ENCODE measurements at places on chromosomes 6 and 20.

- DNase-seq, result no peak
Observed at GRCh38 chr6:155265843-155266535, 2.2 kb downstream of the CLDN20 start.

- DNase-seq, result peak; percentile 40
Observed at GRCh38 chr6:33207552-33208090, 679 bp upstream of the RING1 start.

GRCh38 chr6:410555-411395 lies 19.2 kb downstream of the IRF4 start:
- no peak for DNase-seq

- DNase-seq, result no peak
Observed at GRCh38 chr6:6368684-6369052, 48.2 kb upstream of the F13A1 start.

GRCh38 chr6:122025104-122025503 lies 374.3 kb upstream of the HSF2 start:
- DNase-seq, result no peak

DNA sequence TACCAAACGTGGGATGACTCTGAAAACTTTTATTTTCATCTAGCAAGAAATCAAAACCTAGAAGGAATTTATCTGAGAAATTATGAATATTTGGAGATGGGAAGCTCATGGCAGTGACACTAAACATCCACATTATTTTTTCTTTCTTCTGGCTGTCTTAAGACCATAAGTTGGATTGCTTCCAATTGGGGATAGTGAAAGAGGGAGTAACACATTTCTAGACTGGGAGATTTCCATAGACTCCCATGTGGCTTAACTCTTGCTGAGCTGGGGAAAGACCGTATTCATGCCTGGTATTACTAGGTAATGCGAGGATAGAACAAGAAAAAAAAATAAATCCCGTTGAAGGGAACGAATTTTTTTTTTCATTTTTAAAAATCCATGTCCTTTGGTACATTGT lies 120.0 kb downstream of the UTRN start:
- DNase-seq, result no peak

- no peak for DNase-seq
Observed at GRCh38 chr6:15819226-15819625, 156.4 kb upstream of the DTNBP1 start.

DNA sequence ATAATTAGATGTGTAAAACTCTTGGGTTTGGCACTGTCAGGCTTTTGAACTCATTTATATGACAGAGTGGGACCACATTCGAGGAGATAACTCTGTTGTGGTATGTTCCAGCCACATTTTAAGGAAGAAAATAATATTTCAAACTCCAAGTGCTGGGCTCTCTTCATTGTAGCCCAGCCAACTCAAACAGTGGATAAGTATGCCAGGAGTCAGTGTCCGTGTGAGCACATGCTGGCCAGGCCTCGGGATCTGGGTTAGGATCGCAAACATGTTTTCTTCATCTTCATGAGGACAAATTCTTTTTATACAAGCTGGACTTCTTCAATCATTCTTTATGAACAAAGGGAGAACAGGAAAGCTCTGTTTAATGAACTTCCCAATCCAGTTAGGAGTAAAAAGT lies 497.5 kb downstream of the MAFB start:
- no peak for DNase-seq

- no peak for DNase-seq
Observed at GRCh38 chr20:18567739-18568091, 483 bp downstream of the SMIM26 start.

DNA sequence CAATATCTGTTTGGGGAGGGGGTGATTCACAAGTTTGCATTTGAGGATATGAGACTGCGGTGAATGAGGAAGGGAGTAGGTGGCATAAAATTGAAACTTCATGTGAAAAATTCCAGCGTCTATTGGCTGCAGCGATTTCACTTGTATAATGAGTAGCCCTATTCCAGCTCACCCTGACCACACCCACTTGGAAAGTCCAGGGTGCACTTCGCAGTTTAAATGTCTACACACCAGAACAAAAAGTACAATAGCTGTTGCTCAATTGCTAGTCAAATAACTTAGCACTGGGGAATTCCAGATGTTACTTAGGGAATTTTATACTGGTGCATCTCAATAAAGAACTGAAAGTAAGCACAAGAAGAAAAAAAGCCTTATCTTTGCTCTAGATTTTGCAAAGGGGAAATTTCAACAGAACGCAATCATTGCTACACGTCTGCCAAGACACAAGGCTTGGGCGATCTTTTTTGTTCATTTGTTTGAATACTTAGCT lies 6.3 kb downstream of the TNFAIP3 start:
- DNase-seq, result no peak

DNA sequence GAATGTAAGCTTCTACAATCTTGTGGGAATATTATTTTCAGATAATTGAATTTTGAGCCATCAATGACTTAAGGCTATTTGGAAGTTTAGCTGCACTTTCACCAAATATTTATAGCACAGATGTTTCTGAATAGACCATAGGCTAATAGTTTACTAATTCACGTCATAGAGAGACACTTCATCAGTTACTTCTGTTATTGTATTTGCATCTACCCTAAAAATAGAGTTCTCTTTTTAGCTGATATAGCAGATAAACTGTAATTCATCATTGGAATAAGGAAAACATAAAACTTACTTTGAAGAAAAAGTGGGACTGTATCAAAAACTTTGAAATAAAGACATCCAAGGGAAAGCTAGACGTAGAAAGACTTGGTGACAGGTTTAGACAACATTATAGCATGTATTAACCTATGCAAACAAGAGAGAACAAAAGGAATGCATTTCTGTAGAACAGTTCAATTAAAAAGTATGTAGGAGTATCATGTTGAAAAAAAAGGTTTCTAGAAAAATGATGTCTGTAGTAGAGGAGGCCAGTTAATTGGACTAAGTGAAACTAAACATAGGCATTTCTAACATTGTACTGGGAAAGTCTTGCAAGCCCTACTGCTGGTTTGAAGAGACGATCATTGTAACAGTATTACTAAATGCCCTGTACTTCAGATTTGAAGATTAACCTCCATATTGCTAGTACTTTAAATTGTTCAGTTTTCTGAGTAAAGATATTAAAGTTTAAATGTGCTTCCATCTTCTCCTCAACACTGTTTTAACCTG lies 123.3 kb downstream of the ZFAND3 start:
- no peak for DNase-seq

DNA sequence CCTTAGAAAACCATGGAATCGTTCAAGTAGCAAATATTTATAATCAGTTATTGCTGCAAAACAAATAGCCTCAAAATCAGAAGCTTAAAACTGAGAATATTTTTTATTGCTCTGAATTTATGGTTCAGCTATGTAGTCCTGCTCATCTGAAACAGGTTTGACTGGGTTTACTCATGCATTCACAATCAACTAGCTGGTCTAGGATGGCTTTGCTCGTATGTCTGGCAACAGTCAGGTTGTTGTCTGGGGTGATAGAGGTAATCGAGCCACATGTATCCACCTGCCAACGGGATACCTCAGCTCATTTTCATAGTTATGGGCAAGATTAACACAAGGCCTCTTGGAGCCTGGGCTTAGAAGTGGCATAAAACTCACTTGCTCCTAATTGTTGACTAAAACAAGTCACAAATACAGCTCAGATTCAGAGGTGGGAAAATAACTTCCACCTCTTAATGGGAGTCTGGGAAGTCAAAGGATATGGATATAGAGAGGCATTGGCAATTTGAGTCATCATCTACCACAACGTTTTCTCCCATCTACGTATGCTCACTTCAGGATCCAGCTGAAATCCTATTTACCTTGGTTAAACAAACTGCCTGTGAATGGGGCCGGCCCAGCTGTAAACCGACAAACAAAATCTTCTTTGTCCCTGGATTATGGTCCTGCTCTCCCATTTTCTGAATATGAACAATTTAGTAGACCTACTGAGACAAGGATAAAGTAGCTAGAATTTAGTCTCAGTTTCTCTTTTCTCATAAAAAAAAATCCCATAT lies 54.5 kb upstream of the TENT5A start:
- DNase-seq, result no peak

DNA sequence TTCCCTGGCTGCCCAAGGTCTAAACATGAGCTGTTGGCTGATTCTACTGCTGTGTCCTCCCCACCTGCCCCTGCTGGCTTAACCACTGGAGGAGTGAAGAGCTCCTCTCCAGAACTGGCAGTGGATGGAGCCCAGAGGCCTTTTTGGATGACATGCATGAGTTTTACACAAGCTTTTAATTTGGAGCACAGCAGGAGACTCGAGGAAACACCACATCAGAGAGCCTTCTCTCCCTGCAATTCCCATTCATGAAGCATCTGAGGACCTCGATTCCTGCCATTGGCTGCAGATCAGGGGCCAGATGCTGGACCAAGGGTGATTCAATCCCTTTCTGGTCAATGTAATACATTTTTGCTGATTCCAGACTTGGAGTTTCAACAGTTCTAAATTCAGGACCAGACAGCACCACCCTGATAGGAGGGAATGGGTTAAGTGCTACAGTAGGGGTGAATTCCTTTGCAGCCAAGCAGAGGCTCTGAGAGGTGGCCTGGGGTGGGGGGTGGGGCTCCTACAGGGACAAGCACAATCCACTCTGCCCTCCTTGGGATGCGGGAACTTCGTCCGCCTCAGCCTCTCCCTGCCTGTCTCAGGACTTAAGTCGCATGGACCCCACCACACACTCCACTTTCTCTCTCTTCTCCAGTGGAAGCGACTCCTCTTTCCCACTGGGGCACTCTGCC lies 599 bp upstream of the PSORS1C1 start:
- no peak for DNase-seq

DNA sequence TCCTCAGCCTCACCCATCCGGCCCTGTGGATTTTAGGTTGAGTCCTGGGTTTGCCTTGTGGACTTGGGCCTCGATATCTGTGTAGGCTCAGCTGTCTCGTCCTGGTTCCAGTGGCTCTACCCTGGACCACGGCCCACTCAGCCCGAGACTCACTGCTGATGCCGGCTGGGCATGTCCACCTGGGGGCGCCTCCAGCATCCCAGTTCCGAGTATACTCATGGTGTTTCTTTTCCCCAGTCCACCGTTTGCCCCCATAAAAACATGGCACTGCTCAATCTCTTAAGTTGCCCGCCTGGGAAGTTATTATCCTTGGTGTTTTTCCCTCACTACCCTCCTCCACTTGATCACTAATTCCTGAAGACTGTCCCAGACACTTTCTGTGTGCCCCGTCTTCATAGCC lies 99.1 kb downstream of the ARID1B start:
- DNase-seq, result no peak

GRCh38 chr6:96621983-96622382 lies 59.1 kb downstream of the FHL5 start:
- no peak for DNase-seq

DNA sequence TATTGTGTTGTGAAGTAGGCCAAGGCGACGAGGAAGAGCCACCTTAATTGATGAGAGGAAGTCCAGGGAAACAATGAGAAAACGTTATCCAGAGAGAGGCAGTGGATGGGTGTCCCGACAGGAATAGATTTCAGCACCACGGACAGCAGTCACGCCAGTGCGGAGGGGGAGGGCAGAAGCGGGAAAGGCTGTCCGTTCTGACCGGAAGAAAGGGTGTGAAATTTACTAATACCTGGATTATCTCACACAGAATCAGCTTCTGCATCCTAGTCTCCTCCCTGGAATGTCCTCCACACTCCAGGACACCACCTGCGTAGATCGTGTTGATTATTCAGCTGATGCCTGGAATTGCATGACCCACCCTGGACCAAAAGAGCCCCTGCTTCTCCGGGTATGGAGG lies 7.4 kb upstream of the BPIFA3 start:
- DNase-seq, result no peak

DNA sequence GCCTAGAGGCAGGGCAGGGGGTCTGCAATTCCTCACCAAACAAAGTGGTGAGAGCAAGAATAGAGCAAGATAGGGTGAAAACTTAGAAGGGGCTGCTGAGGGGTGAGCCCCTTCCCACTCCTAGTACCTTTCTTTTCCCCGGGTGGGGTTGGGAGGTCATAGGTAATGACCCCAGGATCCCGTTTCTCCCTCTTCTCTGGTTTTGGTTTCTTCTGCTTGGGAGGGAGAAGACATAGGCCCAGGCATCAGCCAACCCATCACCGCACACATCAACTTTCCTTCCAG lies 3.5 kb downstream of the VARS1 start:
- DNase-seq, result no peak

GRCh38 chr20:11716239-11716944 lies 201.3 kb upstream of the BTBD3 start:
- DNase-seq, result peak; percentile 43

GRCh38 chr6:63637865-63638445 lies 2.4 kb downstream of the PHF3 start:
- DNase-seq, result no peak

DNA sequence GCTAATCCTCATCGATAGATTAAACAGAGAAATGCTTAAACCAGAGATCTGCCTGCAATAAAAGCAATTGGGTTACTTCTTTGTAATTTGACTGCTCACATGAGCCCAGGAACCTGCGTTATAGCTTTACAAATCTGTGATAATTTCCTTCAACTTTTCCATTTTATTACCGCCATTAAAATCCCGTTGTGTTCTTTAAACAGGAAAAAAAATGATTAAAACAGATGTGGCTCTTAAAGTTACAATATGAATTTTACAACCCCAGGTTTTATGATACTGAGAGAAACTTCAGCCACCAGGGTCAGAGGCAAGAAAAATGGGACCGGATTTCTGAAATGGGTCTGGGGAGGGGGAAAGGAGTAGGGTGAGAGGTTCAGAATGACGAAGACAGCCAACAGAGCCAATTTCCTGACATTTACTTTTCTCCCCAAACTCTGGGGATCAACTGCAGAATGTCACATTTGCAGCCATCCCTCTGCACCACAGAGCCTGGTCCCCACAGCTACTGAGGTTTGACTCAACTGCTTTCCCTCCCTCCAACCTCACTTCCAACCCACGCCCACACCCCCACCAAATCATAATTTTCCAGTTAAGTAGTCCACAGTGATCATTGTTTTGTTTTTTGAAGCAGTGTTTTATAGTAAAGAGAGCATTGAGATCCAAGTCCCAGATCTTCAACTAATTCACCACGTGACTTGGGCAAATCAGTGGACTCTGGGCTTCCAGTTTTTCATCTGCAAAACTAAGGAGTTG lies 77.6 kb upstream of the EYA2 start:
- no peak for DNase-seq

All from T1000 (cell line).